Kidney epithelial cell (primary cell): ENCODE measurements at places on chromosomes 1 and 21.

DNA sequence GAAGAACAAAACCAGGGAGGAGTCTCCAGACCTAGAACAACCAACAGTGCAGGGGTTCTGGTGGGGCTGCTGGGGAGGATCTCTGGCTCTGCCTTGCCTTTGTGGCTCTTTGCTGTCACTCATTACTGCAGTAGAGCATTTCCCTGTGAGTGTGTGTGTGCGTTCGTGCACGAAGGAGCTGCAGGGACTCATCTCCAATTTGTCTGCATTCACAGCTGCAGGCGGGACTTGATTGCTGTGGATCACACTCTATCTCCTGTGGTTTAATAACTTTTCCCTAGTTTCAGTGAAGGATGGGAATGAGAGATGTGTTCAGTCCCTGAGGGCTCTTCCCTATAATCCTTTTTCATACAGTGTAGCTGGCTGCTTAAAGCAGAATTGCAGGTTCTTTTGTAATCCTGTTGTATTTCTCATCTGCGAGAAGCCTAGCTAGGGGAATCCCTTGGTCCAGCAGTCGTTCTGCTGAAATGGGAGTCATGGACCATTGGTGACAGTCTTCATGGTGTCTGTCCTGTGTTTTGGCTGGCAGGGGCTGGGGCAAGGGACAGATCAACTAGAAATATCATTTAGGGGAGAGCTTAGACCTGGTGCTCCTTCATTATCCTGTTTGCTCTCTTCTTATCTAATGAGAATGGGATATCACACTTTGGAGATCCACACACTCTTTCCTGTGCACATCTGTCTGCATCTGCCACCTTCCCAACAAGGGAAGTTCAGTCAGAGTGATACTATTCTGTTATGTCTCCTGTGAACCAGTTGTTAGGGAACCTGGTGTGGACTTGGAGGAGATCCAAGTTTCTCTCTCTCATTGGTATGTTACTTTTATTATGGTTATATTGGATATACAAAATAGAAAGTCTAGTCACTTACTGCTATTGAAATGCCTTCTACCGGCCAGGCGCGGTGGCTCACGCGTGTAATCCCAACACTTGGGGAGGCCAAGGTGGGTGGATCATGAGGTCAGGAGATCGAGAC, 3.0 kb downstream of the PCP4L1 start:
- DNase-seq: no peak

- DNase-seq: peak; percentile 21
These were observed 57.0 kb downstream of the MDM4 start for GRCh38 chr1:204572923-204573922.

GRCh38 chr1:41954533-41954944, 35.8 kb upstream of the HIVEP3 start:
- DNase-seq: peak; percentile 71

GRCh38 chr1:19410393-19410792, 74.9 kb downstream of the CAPZB start:
- DNase-seq: no peak

- DNase-seq: no peak
These were observed 123.6 kb upstream of the B3GALT2 start for GRCh38 chr1:193309936-193310475.

- no peak for DNase-seq
These were observed 4.4 kb upstream of the PRDM15 start for GRCh38 chr21:41883582-41883981.

DNA sequence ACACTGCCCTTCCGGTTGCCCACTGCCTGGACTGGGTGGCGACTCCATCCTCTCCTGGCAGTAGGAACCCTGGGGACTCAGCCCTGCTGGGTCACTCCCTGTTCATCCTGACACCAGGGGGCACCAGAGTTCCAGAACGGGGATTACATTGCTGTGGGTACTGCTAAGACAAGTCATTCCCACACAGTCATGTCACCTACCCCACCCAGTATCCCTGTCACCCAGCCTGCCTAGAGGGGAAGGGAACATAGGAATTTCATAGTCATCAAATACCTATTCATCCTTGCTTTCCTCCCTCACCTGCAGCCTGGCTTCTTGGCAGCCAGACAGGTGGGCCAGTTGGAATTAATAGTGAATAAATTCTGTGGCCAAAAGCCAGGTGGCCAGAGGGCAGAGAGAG, 9.8 kb upstream of the SFN start:
- no peak for DNase-seq

GRCh38 chr21:28106370-28106890, 886.2 kb downstream of the LTN1 start:
- DNase-seq: no peak

GRCh38 chr1:16171314-16172151, 15.7 kb upstream of the EPHA2 start:
- DNase-seq: no peak

- DNase-seq: no peak
These were observed 13.9 kb upstream of the MTARC1 start for GRCh38 chr1:220772846-220773245.

DNA sequence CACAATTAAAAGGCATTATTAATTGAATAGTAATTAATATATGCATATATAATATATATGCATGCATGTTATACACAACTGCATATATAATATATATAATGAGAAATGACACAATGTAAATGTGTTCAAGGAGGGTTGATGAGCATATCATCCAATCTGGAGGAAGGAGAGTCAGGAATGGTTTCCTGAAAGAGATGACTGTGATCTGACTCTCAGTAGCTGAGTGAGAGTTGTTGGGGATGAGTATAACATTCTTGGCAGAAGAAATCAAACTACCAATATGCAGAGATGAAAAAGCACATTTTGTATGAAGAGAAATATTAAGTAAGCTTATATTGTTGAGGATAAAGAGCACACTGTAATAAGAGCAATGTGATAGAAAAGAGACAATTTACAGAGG, 37.3 kb downstream of the F13B start:
- no peak for DNase-seq
